NCI-H69 (cell line): ENCODE measurements at places on chromosomes 4 and X.

DNA sequence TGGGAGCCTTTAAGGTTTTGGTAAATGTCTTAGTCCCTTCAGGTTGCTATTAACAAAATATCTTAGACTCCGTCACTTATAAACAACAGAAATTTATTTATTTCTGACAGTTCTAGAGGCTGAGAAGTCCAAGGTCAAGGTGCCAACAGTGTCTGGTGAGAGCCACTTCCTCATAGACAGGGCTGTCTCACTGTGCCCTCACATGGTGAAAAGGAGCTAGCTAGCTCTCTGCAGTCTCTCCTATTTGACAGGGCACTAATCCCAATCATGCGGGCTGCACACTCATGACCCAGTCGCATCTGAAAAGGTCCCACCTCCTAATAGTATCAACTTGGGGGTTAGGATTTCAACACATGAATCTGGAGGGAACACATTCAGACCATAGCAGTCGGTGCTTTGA, 63.4 kb upstream of the KLF3 start:
- DNase-seq = peak; percentile 14

- DNase-seq = no peak
Measured at GRCh38 chrX:6203462-6204215, 25.0 kb downstream of the NLGN4X start.

GRCh38 chr4:154838694-154839093, 57.6 kb downstream of the RBM46 start:
- no peak for DNase-seq

DNA sequence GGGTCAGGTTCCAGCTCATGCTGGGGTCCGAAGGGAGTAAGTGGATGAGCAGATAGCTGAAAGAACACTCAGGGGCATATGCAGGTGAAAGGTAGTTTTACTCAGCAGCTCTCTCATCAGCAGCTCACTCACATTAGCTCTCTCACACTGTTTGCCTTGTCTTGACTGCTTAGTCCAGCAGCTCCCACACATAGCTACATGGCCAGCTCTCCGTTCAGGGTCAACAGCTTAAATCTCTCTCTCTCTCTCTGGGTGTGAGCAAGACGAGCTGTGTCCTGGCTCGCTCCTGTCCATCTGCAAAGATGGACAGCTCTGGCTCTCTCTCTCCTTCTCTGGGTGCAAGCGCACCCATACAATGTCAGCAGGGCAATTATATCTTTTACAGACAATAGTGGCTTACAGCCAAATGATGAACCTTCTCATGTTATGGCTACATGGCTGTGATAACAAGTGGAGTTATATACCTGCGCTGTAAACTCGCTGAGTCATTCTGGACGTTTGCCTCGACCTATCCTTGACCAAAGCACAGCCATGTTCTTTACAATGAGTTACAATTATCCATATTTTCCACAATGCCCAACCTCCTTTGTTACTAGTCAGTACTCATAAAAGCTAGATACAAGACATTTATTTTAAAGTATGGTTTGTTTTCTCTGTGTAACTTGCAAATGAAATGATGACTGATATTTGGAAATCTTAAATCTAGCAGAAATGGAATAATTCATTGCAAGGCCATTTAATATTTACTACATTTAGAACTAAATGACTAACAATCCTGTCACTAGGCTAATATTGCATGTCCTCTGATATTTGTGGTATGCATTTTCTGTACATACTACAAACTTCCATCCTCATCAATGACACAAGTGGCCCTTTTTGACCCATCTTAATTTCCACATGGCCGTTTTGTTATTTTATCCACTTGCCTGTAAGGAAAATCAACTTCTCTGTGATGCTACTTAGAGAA, 9.3 kb downstream of the PAPSS1 start:
- no peak for DNase-seq

DNA sequence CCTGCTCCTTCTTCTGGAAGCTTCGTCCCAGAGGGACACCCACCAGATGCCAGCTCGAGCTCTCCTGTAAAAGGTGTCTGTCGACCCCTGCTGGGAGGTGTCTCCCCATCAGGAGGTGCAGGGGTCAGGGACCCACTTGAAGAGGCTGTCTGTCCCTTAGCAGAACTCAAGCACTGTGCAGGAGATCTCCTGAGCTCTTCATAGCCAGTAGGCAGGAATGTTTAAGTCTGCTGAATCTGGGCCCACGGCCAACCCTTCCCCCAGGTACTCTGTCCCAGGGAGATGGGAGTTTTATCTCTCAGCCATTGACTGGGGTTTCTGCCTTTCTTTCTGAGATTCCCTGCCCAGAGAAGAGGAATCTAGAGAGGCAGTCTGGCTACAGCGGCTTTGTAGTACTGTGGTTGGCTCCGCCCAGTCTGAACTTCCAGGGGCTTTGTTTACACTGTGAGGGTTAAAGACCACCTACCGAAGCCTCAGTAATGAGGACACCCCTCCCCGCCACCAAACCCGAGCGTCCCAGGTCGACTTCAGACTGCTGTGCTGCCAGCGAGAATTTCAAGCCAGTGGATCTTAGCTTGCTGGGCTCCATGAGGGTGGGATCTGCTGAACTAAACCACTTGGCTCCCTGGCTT, 1383.0 kb upstream of the TENM3 start:
- peak; percentile 82 for DNase-seq

- no peak for DNase-seq
Measured at GRCh38 chr4:143357161-143357845, 20.6 kb downstream of the GAB1 start.

GRCh38 chr4:84673475-84674240, 90.7 kb downstream of the CDS1 start:
- no peak for DNase-seq

- no peak for DNase-seq
Measured at GRCh38 chrX:11609109-11609508, 56.6 kb downstream of the ARHGAP6 start.

- DNase-seq = no peak
Measured at GRCh38 chr4:95318483-95318882, 230.3 kb downstream of the UNC5C start.

GRCh38 chr4:52657618-52658501, 1.2 kb downstream of the USP46 start:
- DNase-seq = peak; percentile 27

GRCh38 chr4:107036584-107037198, 578 bp upstream of the DKK2 start:
- peak; percentile 5 for DNase-seq

DNA sequence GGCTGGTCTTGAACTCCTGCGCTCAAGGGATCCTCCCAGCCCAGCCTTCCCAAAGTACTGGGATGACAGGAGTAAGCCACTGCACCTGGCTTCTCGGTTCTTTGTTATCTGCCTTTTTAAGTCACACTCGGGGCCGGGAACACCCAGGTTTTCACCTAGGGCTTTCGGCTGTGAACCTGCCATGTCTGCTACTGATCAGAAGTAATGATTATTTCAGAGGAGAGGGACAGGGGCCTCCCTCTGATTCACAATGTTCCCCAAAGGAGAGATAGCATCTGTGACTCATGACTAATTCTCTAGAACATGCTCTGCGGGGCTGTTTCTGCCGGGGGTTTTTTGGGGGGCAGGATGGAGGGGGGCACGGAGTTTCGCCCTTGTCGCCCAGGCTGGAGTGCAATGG, 26.9 kb downstream of the CRLF2 start:
- DNase-seq = no peak

DNA sequence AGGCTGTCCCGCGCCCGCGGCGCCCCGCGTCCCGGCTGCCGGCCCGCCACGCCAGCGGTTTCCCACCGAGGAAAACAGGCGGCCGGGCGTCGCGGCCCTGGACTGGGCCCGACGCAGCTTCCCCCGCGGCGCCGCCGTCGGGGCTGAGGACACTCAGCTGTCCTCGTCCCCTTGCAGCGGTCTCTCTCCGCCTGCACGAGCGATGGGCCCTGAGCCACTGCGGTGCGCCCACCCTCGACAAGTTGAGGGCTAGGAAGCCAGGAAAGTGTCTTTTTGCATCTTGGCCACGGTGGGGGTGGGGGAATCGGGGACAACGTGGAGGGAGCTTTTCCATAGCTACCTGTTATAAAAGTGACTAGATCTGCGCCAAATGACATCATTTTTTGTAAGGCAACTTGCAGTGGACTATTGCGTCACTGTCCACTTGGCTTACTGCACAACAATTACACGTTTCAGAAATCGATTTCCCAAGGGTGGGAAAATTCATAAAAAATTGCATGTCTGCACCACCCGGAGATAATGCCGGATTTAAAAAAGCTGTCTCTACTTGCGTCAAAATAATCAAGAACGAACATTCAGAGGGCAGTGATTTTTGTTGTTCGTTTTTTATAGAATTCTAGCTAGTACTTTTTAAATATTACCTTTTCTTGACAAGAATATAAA, 1.1 kb downstream of the KLHL15 start:
- DNase-seq = peak; percentile 71

DNA sequence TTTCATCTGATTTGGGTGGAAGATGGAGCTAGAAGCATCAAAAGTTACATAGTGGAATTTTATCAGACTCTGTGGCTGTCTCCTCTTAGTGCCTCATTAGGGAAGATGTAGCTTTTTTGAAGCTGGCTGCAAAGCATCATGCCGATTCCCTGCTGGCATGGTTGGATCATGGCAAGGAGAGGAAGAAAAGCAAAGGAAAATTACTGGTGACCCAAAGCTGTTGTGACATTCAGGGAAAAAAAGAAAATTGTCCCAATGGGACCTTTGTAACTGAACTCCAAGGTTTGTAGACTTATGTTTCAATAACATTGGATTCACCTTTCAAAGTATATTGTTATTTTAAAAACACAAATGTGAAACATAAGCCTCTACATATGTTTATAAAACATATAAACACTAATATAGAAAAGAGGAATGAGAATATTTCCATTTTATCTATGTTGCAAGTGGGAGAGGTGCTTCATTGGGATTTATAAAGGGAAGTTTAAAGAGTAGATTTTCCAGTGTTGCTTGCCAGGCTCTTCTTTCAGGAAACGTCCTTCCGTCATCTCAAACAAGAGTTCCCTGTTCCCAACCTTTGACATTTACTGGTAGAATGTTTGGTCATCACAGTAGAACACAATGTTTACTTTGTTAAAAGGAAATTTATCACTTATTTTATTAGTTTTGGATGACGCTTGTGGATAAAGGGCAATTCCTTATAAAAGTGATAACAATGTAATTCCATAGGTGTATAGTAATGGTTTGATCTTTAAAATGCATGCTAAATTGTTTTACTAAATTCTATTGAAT, 190.1 kb upstream of the GPRIN3 start:
- no peak for DNase-seq

- DNase-seq = peak; percentile 4
Measured at GRCh38 chr4:113893546-113893945, 85.9 kb downstream of the ARSJ start.

DNA sequence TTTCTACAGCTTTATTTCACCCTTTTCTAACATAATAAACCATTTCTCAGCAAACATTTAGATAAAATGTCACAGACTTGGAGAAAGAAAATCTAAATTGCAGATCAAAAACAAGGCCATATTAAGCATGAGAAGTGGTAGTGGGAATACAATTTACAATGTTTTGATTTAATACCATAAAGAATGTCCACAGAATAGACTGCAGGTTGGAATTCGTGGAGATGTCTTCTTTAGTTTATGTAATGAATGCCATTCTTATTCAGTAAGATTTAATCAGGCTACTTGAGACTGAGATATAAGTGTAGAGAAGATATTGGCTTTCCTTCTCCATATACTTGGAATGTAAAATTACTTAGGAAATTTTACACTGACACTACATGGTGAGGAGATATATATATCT, 91.9 kb upstream of the ZFP42 start:
- no peak for DNase-seq

DNA sequence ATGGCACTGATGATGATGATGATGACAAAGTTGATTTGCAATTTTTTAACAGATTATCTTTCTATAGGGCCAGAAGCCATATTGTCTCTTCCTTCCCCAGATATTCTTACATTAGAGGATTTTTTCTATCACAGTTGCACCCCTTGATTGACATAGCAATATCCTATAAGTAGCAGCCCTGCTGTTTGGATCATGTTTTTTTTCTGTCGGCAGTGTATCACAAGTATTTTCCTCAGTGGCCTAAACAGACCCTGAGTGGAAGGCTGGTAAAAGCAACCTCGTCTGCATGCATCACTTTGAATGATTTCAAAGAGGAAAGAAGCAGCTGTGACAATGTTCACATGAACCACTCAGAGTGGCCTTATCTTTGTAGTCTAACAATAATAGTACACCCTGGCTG, 41.0 kb downstream of the FAT4 start:
- no peak for DNase-seq
